ENCODE measurements at places on chromosomes 2 and 18. TPM values are rescaled to one million over a fixed set of nuclear protein-coding genes. Genes with fewer than 3 reads are reported as not detected.

- DNase-seq, result no peak
These were observed 101.7 kb upstream of the ZNF236 start for GRCh38 chr18:76720683-76721082.

- DNase-seq, result no peak
These were observed 125.8 kb downstream of the THSD7B start for GRCh38 chr2:136891100-136891499.

- DNase-seq, result no peak
These were observed 414.1 kb downstream of the STK39 start for GRCh38 chr2:167833294-167833693.

DNA sequence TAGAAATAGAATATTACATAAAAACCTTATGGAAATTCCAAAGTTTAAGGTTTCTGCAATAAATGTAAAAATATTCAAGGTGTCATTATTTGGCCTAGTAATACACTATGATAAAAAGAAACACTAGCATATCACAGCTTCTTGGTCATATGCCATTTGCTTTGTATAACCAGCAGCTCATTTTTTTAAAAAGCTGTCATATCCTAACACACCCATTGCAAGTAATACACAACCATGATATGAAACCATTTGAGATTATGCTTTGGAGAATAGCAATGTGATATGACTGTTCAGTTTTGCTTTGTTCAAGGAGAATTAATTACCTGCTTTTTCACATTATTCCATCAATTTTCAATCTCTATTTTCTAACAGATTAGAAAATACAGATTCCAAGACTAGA lies 149.0 kb downstream of the IKZF2 start:
- DNase-seq, result peak; percentile 25

GRCh38 chr18:11957636-11958035 lies 23.7 kb upstream of the IMPA2 start:
- no peak for DNase-seq

Gene POTEC
- total RNA-seq, result not detected

- no peak for DNase-seq
These were observed 574 bp upstream of the EML4 start for GRCh38 chr2:42168459-42169099.

GRCh38 chr2:179098080-179098689 lies 48.2 kb upstream of the CCDC141 start:
- no peak for DNase-seq
